ENCODE measurements at places on chromosomes 12 and 14.

GRCh38 chr14:100615736-100616695, 28.8 kb upstream of the BEGAIN start:
- no peak for DNase-seq

DNA sequence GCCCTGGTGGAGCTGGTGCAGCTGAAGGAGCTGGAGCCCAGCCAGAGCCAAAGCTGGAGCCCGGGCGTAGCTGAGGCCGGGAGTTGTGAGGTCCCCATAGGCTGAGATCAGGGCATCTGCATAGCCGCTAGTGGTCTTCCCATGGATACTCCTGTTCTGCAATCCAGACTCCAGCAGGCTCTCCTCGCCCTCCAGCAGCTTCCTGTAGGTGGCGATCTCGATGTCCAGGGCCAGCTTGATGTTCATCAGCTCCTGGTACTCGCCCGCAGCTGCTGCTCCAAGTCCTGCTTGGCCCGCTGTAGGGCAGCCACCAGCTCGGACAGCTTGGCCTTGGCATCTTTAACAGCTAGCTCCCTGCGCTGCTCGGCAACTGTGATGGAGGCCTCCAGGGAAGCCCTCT, 966.1 kb downstream of the FSCB start:
- no peak for DNase-seq

GRCh38 chr12:30622509-30622908, 73.2 kb downstream of the IPO8 start:
- DNase-seq, result no peak

DNA sequence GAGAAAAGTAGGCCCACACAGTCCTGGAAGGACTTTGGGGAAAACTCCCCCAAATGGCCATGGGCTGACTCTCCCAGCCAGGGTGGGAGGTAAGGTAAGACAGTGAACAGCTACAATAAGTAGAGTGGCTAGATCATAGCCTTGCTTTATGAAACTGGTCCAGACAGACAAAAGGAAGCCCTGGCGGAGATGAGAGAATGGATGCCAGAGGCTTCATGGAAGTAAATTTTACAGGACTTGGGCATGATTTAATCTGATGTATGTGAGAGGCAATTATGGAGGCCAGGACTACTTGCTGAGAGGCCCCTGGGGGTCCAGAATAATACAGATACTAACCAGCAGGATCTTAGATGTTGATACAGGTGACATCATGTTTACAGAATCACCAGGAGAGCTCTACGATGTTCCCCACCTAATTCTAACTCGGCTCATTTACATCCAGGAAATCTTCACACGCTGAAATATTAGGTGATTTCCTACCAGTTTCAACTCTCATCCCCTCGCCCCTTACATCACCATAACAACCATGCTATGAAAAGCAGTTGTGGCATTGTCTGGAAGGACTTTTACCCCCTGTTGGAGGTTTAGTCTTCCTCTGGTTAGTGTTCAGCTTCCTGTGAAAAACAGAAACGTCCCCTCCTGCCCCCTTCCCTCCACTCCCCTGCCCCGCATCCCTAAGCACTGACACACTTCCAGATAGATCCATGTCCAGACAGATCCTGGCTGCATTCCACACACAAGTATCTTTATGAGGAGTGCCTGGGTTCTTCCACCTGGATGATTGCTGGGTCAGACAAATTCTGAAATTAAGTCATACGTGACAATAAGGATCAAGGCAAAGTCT, 39.5 kb upstream of the NT5DC3 start:
- DNase-seq, result no peak

- no peak for DNase-seq
These were observed 26.1 kb downstream of the LEMD3 start for GRCh38 chr12:65195387-65196055.

Data from activated naive CD4-positive, alpha-beta T cell treated with Interleukin-2 at 50 U/mL for 16 hours (primary cell).